Vagina (tissue), 2 donors: ENCODE measurements at places on chromosomes 5 and 9. TPM values are rescaled to one million over a fixed set of nuclear protein-coding genes. Genes with fewer than 3 reads are reported as not detected.

Gene KIF27
- total RNA-seq, result 6.1 TPM

Gene DPYSL3
- 68.5 TPM for total RNA-seq

Gene NEURL1B
- total RNA-seq, result 30.9 TPM

Gene SPOCK1
- total RNA-seq, result 70.7 TPM

Gene ENHO
- not detected for total RNA-seq
